ENCODE measurements at places on chromosomes 11 and 22.
A peak's percentile ranks its signal among the peaks of the same experiment; 100 is the strongest.

DNA sequence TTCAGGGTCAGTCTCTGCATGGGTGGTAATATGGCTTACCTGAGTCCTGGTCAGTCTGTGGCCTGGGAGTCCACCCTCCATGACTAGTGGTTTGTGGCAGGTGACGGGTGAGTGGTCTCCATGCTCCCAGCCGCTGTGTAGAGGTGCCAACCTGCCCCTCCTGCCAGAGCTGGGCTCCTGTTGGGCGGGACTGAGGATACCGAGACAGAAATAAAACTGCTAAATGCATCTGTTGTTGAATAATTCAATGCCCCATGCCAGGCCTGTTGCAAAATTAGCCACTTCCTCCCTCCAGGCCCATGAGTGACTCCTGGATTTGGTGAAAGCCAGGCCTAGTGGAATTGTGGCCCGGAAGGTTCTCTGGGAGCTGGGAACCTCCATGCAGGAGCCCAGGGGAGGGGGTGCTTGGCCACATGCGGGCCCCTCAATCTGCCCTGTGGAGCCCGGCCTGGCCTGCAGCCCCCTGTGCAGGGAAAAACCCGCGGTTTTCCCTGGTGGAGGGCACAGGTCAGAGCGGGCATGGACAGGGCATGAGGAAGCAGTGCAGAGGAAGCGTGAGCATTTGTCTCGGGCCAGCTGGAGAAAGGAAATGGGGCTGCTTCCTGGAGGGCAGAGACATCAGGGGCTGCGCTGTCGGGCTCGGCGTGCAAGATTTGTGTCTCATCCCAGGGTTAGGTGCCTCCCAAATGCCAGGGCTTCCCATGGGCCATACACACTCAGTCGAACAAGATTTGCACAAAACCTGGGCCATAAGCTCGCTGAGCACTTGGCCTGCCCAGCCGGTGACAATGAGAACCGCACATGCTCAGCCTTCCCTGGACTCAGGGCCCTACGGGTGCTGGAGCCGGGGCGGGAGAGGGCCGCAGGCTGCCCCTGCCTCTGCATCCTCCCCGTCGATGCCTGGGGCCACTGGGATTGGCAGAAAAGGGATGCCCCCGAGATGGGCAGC lies 66.9 kb downstream of the KCNQ1 start:
- DNase-seq: no peak

DNA sequence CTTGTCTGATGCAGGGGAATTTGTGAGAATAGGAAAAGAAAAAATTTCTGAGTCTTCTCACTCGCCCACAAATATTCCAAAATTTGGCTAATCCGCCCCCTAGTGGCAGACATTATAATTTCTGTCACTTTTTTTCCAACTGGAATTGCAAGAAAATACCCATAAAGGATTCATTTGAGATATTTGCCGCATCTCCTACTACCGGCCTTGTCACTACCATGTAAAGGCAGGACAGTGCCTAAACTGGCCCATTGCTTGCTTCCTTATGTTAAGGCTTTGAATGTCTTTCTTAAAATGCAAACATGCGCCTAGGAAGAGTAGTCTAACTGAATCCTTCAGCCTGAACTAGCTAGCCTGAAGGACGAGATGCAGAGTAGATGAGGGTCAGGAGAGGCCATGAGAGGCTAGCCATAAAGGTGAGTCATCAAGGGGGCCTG lies 9.3 kb upstream of the CEP295 start:
- peak; percentile 17 for DNase-seq

GRCh38 chr11:132101881-132102280 lies 731.5 kb downstream of the NTM start:
- no peak for DNase-seq

- DNase-seq: no peak
Measured at GRCh38 chr11:130609121-130610035, 160.9 kb downstream of the ADAMTS15 start.

DNA sequence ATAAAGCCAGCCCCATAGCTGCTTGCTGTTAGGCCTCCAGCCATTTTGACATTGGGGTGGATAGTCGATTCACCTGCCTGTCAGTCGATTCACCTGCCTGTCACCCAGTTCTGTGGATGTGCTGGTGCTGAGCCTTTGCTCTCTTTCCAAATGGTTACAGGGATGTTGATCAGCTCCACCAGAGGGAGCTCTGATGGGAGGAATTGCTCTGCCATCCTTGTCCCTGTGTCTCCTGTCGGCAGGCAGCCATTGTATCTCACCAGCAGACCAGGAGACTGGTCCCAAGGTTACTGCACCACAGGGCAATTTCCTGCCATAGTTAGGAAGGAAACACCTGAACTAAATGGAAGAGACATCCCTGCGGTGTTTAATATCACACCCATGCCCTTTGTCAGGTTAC lies 6.1 kb downstream of the MPEG1 start:
- DNase-seq: peak; percentile 42

DNA sequence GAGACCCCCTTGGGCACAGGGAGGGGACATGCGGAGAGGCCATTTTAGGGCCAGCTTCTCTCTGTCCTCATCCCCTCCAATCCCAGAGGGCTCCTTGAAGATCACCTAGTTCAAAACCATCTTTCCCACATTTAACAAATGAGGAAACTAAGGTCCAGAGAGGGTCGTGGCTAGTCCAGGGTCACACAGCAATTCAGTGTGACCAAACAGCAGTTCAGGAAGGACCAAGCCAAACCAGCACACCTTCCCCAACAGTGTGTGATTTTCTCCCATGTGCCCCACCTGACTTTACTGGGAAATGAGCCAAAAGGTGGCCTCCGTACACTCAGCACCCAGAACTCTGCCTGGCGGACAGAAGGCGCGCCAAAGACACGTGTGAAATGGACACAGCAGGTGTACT lies 51.3 kb downstream of the CACNA1I start:
- no peak for DNase-seq

- DNase-seq: peak; percentile 59
Measured at GRCh38 chr22:35582861-35583670, 34.1 kb downstream of the MB start.

DNA sequence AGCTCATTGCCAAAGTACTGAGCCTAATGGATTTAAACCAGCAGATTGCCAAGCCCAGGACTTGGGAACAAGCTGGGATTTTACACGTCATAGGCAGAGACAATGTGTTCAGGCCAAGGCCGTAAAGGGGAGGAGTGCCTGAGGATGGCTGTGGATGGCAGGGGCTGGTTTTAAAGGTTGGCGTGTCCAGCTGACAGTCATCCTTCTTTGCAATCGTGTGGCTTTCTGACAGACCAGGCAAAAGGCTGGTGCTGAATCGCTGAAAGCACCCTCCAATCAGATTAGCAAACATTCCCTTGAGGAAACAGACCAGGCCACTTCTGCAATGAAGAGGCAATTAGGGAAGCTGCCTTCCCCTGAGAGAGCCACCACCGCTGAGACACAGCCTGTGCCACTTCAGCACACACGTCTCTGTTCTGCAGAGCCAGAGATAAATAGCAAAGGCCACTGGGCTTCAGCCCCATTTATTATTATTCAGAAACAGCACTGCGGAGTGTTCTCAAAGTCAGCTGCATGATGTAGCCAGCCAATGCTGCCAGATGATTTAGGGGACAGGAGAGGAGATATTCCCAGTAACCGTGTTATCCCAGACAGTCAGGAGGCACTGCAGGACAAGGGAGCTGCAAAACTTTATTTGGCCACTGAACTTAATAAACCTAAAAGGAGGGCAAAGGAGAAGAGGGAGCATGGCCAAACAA lies 54.2 kb upstream of the CSNK2A3 start:
- no peak for DNase-seq

GRCh38 chr22:35219012-35219411 lies 38.3 kb upstream of the HMGXB4 start:
- DNase-seq: no peak

DNA sequence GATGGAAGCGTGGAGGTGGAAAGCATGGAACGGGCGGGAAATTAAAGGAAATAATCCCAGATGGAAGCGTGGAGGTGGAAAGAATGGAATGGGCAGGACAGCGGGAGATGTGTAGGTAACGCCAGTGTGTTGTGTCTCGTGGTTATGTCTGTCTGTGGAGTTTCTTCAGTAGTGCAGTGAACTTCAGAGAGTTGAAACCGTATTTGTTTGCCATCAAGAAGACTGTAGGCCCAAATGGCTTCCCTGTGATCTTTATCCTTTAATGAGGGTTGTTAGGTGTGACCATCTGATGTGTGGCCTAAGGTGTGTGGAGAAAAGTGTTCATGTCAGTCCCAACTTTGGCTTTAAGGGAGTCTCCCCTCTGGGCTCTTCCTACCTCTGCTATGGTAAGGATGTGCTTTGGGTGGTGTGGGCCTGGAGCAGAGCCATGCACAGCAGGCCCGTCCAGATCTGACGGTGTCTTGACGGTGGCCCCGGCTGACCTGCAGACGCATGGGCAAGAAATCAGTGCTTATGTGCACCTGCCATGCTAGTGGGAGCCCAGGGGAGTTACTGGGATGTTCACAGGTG lies 39.6 kb downstream of the AP2A2 start:
- no peak for DNase-seq

GRCh38 chr22:29353286-29353685 lies 35.1 kb downstream of the AP1B1 start:
- no peak for DNase-seq

GRCh38 chr11:6962141-6962540 lies 35.9 kb downstream of the ZNF215 start:
- no peak for DNase-seq

- DNase-seq: no peak
Measured at GRCh38 chr11:205221-206001, 1.8 kb downstream of the BET1L start.

GRCh38 chr22:23389271-23390071 lies 190.6 kb downstream of the IGLL1 start:
- peak; percentile 16 for DNase-seq

DNA sequence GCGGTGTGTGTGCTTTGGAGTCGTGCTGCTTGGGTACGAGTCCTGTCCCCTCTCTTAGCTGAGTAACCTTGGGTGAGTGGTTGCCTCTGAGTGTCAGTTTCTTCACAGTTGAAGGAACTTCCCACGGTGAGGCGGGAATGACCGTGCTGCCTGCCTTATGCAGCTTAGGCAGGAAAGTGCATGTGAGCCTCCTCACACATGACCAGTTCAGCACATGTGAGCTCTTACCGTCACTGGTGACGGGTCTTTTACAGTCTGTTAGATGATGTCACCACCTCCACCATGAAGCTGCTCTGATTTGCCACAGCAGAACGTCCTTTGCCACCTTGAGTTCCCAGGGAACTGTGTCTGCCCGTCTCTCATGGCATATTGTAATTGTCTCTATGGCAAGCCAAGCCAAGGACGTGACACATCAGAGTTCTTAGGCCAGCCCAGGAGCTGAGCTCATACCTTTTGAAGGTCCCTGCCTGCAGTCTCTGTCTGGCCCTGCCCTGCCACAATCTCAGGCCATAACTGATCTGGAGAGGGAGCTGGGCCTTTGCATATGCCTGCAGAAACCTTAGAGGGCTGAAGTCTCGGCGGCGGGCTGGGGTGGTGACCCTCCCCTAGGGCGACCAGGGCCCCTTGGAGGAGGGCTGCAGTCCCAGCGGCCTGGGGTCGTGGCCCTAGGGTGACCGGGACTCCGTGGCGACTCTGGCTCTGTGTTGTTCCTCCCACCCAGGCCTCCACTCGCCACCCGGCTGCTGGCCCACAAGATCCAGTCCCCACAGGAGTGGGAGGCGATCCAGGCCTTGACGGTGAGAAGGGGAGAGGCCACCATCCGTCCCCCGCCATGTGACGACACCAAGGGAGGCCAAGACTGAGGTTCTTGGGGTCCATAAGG lies 7.8 kb downstream of the GGA1 start:
- no peak for DNase-seq

DNA sequence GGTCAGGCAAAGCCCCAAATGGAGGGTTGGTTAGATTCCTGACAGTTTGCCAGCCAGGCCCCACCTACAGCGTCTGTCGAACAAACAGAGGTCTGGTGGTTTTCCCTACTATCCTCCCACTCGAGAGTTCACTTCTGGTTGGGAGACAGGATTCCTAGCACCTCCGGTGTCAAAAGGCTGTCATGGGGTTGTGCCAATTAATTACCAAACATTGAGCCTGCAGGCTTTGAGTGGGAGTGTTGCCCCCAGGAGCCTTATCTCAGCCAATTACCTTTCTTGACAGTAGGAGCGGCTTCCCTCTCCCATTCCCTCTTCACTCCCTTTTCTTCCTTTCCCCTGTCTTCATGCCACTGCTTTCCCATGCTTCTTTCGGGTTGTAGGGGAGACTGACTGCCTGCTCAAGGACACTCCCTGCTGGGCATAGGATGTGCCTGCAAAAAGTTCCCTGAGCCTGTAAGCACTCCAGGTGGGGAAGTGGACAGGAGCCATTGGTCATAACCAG lies 4.7 kb upstream of the TTC36 start:
- peak; percentile 35 for DNase-seq

GRCh38 chr22:47474895-47475294 lies 712.4 kb downstream of the TBC1D22A start:
- no peak for DNase-seq

- DNase-seq: peak; percentile 70
Measured at GRCh38 chr11:110303414-110303826, 7.0 kb upstream of the RDX start.

GRCh38 chr11:104009744-104010143 lies 26.7 kb upstream of the DDI1 start:
- DNase-seq: no peak

GRCh38 chr11:74169738-74170458 lies 904 bp downstream of the C2CD3 start:
- no peak for DNase-seq

GRCh38 chr11:73463359-73463758 lies 87.2 kb downstream of the RELT start:
- no peak for DNase-seq

GRCh38 chr11:96465512-96465911 lies 75.7 kb downstream of the JRKL start:
- no peak for DNase-seq

- no peak for DNase-seq
Measured at GRCh38 chr22:31238057-31238456, 26.0 kb downstream of the LIMK2 start.

GRCh38 chr11:64608046-64608445 lies 17.0 kb downstream of the SLC22A12 start:
- DNase-seq: no peak

DNA sequence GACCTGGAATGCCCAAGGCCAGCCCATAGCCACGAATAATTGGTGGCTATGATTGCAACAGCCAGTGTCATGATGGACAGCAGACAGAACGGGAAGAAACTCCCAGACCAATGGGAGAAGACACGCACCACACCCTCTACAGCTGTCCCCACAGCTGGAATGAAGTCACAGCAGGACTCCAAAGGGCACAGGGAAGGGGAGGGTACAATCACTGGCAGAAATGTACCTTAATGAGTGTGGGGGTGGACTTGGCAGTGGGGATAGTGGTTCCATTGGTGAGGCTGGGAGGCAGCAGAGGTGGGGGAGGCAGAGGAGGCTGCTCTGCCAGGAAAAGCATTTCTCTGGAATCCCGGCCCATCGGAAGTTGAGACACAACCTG lies 52.9 kb downstream of the SGSM3 start:
- DNase-seq: no peak

GRCh38 chr22:50004918-50005317 lies 7.6 kb downstream of the IL17REL start:
- DNase-seq: no peak

DNA sequence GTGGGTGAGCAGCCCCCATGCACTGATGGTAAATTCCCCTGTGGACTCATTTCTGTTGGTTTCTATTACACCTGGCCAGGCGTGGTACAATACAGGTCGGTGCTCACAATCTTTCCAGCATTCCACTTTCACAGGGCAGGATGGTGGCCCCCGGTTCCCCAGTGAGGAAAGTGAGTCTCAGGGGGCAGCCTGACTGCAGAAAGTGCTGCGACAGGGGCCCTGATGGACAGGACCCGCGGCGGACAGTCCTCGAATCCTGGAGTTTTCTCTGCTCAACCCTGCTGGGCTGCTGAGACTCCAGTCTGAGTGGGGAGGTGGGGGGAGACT lies 3.1 kb upstream of the PGGHG start:
- DNase-seq: no peak
